ENCODE measurements at places on chromosomes 2 and 18.
A peak's percentile ranks its signal among the peaks of the same experiment; 100 is the strongest.

- no peak for DNase-seq
Measured at GRCh38 chr2:219421323-219421722, 3.1 kb downstream of the DES start.

GRCh38 chr18:60873708-60874107 lies 459.5 kb upstream of the CDH20 start:
- DNase-seq = no peak

GRCh38 chr18:35661483-35662146 lies 80.1 kb downstream of the GALNT1 start:
- no peak for DNase-seq

DNA sequence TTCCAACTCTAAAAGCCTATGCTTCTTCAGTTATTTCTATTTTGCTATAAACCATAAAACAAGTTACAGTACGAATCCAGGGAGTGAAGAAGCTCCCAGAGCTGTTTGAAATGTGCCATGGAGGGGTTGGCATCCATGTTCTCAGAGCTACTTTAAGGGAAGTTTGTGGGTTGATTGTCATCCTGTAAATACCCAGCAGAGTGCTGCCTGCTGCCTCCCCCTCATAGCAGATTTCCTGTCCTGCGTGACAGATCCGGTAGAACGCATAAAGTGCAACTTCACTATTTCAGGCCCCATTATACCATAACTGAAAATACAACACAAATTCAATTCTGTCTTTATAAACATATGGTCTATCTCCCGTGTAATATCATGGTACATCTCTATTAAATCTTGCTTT lies 114.4 kb downstream of the CTNNA2 start:
- no peak for DNase-seq

DNA sequence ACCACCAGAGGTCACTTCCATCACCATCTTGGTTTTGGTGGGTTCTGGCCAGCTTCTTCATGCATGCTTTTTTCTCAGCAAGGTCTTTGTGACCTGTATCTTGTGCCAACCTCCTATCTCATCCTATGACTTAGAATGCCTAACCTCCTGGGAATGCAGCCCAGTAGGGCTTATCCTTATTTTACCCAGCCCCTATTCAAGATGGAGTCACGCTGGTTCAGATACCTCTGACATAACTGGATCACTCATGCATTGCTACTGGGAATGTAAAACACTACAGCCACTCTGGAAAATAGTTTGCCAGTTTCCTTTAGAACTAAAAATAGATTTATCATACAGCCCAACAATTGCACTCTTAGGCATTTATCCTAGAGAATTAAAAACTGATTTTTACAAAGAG lies 219.2 kb downstream of the IRS1 start:
- DNase-seq = no peak

DNA sequence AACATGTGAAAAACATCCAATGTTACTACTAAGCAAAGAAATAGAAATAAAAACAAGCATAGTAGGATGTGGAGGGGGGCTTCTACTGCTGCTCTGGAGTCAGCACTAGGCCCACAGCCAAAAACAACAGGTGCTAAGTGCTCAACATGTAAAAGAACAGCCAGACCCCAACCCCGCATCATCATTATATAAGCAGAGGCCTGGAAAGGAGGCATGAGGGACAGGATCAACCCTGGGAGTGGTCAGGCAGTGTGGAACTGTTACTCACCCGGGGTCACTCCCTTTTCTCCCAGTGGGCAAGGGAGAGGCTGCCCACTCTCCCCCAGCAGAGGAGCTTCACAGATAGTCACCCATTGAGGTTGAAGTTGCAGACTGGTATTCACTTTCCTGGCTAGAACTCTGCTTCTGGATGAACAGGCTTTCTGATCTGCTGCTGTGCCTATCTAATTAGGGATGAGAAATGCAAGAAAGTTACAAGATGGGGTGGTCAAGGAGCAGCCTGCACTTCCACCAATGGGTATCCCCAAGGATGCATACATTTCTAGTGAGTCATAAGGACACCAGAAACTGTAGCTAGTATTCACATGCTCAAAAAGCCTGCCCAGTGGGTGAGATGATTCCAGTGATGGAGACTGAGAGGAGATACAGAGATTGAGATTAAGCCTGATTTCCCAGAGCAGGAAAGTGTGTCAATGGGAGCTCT lies 480.1 kb upstream of the TCF4 start:
- DNase-seq = no peak

- DNase-seq = no peak
Measured at GRCh38 chr2:44549099-44549471, 187.3 kb downstream of the CAMKMT start.

- no peak for DNase-seq
Measured at GRCh38 chr2:74281141-74281975, 61.9 kb downstream of the SLC4A5 start.

- no peak for DNase-seq
Measured at GRCh38 chr2:207490441-207490840, 39.3 kb upstream of the CREB1 start.

- no peak for DNase-seq
Measured at GRCh38 chr2:71714601-71715240, 261.4 kb downstream of the DYSF start.

DNA sequence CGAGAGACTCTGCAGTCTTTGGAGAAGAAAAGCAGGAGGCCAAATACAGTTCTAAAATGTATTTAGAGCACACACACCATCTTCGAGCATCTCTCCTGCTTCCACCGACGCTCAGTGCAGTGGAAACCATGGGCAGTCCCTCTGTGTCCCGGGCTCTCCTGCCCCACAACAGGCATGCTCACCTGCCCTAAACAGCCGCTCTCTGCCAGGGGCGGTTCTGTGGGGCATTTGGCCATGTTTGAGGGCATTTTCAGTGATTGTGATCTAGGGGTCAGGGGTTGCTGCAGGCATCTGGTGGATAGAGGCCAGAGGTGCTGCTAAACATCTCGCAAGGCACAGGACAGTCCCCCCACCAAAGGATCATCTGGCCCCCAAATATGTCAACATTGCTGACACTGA lies 55.8 kb downstream of the EMX1 start:
- no peak for DNase-seq

DNA sequence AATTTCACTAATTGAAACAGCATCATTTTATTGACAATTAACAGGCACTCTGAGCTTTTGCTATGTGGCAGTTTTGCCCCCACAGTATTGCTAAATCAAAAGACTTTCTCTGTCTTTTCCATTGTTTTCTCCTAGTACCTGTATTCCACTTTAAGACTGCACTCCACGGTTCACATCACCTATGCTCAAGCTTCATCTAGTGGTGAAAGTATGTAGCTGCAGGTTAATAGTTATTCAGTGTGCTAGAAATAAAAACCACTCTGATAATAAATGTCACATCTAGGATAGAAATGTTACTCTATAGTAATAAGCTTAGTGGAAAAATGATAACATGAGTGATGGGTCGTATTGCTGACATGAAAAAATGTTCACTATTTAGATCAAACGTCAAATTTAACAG lies 24.6 kb downstream of the ARL6IP6 start:
- peak; percentile 20 for DNase-seq

DNA sequence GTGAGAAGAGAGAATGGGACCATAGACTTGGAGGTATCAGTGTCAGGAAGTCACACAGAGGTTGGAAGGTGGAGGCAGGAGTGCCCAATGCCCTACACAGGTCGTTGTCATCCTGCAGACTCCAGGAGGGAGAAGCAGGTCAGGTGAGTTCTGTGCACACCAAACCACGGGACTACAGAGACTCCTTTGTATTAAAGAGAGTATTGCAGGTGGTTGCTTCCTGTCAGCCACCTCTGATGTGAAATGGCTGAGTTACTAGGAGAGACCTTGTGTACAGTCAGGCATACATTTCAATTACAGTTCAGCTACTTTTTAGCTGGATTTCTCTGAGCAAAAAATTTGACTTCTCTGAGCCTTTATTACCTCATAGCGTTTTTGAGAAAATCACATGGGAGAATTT lies 51.6 kb downstream of the SPP2 start:
- DNase-seq = peak; percentile 14

DNA sequence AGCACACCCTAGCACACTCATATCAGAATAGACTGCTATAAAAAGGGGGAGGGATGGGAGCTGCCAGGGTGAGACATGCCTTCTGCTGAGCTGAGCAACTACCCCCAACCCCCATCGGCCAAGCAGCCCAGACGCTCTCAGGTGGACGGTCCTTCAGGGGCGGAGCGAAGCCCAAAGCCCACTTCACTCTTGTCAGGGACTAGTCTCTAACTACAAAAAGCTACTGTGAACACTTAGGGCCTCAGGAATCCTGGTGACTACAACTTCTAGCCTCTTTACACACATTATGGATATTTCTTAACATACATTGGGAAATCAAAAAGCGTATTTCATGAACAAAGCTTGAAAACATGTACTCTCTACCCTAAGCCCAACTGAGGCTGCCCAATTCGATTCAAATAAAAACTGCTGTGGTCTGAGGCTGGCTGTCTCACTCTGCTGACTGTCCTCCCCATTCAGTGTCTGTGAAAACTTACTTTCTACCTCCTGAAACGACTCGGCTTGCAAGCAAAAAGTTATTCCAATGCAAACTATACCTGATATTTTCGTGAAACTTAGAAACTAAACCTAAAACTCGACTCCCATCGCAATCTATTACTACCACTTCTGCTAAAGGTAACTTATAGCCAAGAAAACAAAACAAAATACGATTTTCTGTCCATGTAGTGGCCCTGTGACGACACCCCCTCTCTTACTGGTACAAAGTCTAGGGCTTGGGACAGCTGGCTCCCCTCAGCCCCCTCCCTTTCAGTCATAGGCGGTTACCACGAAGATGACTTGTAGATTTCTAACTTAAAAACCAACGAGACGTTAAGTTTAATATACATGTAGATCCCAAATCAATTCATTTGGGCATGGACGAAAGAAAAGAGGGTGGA lies 1.2 kb downstream of the SERTAD2 start:
- DNase-seq = no peak

- no peak for DNase-seq
Measured at GRCh38 chr2:208669394-208669793, 262.8 kb downstream of the PTH2R start.

DNA sequence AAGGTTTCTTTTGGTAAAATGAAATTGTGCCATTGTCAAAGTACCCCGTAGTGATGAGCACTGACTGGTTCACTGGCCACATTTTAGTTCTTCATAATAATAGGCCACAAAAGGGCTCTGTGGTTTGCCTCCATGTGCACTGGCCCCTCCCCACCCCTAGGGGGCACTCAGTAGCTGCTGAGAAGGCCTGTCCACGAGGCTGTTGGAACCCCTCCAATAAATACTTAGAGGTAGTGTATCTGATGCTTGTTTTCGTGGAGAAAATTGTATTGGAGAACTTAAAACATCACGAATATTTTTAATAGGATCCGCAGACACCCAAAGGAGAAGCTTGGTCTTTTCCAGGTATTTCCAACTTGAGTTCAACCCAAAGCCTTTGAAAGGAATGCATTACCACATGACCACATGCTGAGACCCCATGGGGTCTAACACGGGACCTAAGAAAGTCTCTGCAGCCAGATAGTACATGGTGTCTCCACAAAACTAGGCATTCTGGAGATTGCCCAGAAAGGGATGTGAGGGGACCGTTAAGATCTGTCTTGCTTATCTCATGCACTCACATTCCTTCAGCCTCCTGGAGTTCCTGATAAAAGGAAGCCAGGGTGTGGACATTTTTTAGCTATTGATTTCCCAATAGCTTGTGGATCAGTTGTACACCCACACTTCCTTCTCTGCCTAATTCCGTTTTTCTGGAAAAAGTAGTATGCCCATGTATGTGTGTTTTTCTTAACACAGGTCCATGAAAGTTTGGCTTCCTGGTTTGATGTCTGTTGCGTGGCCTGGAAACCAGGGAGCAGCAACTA lies 28.5 kb upstream of the NOSTRIN start:
- DNase-seq = peak; percentile 22

DNA sequence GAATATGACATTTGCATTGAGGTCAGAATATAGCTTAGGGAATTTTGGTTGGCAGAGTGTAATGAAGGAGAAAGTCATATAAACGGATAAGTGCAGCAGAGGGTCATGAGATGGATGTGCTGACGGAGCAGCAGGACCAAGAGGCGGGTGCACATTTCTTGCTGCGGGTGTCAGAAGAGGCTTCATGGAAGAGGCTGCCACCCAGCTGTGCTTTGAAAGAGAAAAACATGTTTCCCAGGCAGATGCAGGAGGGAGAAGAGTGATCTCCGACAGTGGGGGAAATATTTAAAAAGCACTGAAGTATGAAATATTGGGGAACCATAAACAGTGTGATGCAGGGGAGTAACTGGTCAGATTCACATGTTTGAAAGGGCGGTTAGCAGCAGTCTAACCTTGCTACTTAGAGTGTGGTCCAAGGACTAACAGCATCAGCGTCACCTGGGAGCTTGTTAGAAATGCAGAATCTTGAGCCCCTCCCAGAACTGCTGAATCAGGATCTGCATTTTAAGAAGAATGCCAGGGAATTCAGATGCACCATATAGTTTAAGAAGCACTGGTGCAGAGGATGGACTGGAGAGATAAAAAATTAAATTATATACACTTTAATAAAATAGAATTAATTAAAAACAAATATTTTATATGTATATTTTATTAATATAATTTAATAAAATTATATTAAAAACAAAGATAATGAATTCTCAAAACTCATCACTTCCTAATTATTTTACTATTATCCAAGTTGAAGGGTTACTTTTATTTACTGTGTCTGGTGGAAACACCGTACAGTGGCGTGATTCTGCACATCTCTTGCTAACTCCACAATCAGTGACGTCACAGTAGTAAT lies 36.1 kb upstream of the SCYGR1 start:
- DNase-seq = no peak

DNA sequence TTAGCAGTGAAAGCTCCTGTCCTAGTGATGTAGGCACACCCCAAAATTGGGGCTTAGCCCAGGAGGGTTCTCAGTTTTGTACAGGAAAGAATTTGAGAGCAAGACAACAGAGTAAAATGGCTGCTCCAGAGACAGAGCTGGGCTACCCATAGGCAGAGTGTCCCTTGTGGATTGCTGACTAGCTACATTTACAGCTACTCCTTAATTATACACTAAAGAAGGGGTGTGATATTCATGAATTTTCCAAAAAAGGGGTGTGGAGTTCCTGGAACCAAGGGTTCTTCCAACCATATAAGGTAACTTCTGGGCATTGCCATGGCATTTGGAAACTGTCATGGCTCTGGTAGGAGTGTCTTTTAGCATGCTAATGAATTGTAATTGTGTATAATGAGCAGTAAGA lies 52.8 kb downstream of the MOGAT1 start:
- DNase-seq = no peak

GRCh38 chr18:48391868-48392267 lies 17.3 kb downstream of the ZBTB7C start:
- DNase-seq = no peak

DNA sequence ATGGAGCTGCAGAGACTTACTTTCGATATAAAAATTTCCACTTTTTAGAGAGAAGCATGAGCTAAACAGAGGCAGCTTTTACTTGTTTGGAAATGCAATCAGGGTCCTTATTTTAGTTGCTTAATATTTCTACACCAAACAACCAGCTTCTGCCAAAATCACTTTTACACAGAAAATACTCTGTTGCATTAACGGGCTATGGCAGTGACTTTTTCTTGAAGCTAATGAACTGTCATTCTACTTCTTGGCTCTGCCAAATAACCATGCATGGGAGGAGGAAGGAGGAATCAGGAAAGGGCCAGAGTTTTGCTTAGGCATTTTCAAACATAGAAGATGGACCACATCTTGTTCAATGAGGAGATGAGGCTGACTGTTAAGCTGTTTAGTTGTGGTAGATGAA lies 23.6 kb upstream of the LTBP1 start:
- no peak for DNase-seq

- no peak for DNase-seq
Measured at GRCh38 chr2:45678791-45679348, 27.4 kb downstream of the PRKCE start.

Data from CD4-positive, alpha-beta T cell treated with Interleukin-15 for 4 hours (primary cell).